ENCODE measurements at places on chromosomes 2 and 18.

DNA sequence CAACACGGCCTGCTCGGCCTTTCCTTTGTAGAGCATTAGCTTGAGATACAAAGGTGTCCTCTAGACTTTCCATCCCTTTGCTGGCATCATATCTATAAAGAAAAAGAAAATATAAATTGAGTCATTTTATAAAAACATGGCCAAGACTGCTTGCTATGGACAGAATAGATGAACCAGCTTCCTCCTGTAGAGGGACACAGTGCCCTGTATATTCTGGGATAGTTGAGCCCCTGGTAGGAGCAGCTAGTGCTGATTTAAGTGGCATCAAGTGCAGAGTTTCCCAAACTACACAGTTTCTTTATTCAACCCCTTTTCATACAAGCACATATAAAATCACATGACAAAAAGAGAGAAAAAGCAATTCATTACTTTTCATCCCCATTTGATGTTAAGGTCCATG lies 47.9 kb downstream of the GEMIN6 start:
- DNase-seq: no peak

GRCh38 chr2:230178546-230179485 lies 41.0 kb downstream of the SP110 start:
- no peak for DNase-seq

DNA sequence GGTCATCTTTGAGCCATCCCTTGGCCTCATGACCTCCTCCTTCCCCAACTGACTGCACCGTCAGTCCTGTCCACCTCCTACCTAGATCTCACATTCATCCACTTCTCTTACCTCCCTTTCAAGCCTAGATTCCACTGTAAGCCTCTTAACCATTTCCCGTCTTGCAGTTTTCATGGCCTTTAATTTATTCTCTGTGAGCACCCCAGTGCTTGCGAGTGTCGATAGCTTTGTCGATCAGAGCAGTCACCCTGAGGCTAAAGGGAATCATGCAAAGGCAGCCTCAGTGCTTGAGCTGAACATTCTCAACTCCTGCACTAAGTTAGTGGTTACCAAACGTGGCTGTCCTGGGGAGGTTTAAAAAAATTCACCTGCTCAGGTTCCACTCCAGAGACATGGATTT lies 14.7 kb downstream of the ARHGAP25 start:
- DNase-seq: no peak

DNA sequence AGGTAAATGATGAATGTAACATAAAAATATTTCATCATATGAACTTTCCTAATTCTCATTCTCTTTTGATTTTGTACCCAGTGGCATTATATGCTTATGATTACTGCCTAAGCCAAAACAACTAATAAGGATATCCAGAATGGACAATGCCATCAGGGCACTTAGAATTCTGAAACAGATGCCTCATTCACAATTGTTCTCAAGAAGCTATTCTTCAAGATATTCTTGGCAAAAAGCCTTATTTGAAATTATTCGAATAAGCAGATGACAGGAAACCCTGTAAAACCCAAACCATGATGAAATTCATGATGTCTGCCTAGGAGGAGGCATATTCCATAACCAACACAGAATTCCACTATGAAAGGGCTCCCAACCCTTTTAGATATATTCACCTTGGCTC lies 353.2 kb upstream of the TRIB2 start:
- DNase-seq: no peak

DNA sequence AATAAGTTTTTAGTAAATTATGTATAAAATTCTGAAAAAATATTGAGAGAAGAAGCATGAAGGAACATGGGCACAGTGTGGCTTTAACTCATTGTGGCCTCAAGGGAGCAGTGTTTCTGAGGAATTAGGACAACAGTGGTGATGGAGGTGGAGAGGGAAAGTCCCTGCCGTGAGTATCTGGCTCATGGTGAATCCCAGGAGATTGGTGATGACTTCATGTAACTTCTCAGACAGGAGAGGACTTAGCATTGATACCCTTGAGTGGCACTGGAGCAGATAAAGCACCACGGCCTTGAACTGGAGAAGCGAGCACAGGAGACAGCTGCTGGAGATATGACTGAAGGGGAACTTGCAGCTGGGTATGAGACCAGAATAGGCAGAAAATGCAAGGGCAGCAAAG lies 35.0 kb upstream of the LRP1B start:
- no peak for DNase-seq

GRCh38 chr18:32429402-32429801 lies 41.3 kb downstream of the GAREM1 start:
- no peak for DNase-seq

DNA sequence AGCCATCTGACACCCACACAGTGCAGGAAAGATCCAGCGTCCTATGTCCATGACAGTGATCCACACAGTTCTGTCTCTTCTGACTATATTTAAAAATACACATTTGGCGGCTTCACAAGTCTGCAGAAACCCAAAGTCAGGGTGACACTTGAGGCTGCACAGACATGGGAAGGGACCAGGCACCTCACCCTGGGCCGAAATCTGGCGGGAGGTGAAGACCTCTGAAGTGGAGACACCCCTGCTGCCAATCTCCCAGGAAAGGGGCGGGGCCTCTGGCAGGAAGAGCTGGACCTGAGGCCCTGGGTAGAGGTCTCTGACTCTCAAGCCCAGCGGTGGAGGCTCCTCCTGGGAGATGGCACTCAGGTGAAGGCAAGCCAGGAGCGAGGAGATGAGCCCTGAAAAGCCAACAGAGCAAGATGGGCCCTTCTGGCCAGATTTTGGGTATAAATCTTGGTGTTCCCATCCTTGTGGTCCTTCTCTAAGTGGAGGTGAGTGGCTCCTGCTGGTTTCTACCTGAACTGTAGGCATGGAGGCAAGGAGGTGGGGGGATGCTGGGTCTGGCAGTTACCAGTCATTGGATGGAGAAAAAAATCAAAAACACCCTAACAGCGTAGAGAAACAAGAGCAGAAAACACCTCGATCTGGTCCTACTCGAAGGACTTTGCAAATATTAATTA lies 248.4 kb downstream of the HDAC4 start:
- no peak for DNase-seq

- DNase-seq: no peak
Observed at GRCh38 chr18:36454848-36455458, 157.4 kb downstream of the FHOD3 start.

DNA sequence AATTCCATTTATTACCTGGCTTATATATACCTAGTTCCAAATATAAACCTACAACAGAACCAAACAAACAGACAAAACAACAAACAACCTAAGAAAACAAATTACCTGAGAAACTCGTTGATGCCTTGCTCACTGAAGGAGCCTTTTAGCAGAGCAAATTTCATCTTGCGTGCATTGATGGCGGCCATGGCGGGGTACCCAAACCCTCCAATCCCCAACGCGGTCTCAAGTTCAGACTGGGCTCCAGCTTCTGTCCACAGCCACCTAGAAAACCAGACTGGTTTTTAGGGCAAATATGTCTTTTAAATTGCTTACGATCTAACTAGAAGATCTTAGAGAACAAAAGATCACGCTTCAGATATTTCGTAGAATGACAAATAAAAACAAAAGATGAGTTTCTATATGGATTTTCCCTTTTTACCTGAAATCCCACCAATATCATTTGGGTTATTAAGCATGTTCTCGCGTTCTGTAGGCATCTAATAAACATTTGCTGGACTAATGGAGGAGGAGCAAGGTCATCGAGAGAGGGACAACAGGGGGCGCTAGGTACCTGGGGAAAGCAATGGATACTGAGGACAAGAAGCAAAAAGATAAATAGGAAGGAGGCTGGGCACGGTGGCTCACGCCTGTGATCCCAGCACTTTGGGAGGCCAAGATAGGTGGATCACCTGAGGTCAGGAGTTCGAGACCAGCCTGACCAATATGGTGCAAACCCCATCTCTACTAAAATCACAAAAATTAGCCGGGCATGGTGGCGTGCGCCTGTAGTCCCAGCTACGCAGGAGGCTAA lies 25.2 kb downstream of the PDIA6 start:
- no peak for DNase-seq

GRCh38 chr2:2116657-2117056 lies 214.4 kb downstream of the MYT1L start:
- no peak for DNase-seq

DNA sequence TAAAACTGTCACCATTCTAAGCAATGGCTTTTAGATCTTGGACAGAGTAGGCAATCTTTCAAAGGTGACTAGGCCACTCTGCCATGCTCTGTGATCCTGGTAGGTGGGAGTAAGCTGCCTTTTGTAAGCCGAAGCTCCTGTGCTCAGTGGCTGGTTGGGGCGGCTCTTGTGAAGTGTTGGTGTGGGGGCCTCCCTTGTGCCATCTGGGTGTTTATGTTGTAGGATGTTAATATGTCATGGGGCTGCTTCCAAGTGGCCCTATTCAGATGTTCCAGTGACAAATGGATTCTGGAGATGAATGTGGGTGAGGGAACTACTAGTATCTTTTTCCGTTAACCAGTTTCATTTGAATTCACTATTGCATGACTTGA lies 116.8 kb upstream of the SPRED2 start:
- no peak for DNase-seq

- DNase-seq: no peak
Observed at GRCh38 chr18:48943333-48943732, 7.4 kb downstream of the SMAD7 start.

GRCh38 chr2:152682663-152683062 lies 34.6 kb downstream of the PRPF40A start:
- no peak for DNase-seq

GRCh38 chr18:69795791-69796190 lies 151.9 kb downstream of the CD226 start:
- DNase-seq: no peak

GRCh38 chr2:159030674-159031380 lies 62.4 kb downstream of the TANC1 start:
- no peak for DNase-seq

GRCh38 chr18:11104307-11104706 lies 45.1 kb downstream of the PIEZO2 start:
- no peak for DNase-seq

- DNase-seq: no peak
Observed at GRCh38 chr2:82001614-82002013, 1697.1 kb upstream of the LRRTM1 start.

DNA sequence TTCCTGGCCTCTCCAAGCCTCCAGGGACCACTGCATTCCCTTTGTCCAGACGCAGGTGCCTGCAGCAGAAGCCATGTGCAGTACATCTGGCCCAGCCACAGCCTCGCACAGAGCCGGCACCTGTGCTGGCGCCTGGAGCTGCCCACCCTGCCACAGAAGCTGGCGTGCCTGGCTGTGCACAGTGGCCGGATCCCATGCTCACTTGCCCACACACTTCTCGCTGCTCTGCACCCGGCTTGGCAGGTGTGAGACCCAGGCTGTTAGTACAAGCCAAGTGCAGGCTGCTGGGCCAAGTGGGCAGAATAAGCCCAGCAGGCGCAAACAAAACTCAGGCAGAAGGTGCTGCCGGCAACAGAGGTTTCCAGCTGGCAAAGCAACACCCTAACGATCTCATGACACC lies 124.5 kb upstream of the CCDC150 start:
- no peak for DNase-seq

DNA sequence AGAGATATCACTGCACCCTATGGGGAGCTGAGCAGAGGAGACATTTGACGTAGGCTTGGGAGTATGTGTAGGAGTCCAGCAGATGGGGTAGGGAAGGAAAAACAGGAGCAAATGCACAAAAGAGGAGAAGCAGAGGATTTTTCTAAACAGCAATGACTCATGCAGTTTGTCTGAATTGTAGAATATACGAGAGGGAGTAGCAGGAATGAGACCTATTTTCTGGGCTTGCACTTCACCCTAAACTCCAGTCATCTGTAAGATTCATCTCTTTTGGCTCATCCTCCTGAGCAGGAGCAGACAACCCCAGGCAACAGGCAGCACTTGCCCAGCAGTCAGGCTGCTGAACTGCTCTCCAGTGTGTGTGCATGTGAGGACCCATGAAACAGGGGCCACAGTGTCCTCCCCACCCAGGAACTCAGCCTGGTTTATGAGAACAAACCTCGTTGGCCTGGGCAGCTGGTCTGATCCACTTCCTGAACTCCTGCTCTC lies 100.2 kb upstream of the CDC42EP3 start:
- no peak for DNase-seq

GRCh38 chr18:62781893-62782292 lies 66.6 kb downstream of the PHLPP1 start:
- DNase-seq: no peak

GRCh38 chr2:9092383-9093282 lies 89.1 kb upstream of the MBOAT2 start:
- no peak for DNase-seq

DNA sequence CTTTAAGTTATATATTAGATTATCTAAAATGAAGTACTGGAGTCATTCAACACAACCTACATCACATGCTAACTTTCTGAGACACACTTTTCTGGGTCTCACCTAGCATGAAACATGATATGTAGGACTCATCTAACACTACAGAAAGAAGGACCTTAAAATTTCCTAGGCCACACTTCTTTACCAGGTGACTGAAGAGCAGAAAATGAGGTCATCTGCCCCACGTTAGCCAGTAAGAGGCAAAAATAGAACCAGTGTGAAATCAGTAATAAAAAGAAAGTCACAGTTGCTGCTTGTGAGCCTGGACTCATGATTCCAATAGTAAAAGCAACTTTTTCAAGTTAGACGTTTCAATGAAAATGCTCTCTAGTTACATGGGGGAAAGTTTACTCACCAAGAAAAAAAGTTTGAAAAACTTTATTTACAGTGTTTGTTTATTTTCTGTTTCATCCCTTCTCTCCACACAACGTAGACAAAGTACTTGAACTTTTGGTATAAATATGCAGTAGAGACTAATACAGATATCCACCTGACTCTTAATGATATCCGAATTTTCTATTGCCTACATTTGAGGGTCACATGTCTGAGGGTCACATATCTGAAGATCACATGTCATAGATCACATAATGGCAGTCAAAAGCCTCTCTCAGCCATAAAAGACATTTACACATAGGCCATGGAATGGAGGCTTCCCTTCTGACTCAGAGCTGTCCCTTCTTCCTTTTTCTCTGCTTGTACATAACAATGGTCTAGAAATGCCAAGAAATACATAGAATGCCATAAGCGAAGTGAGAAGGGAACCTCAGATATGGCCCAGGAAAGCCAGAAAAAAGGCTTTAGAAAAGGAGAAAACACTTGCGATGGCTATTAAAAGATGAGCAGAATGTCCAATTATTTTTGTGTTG lies 362.9 kb downstream of the ZEB2 start:
- no peak for DNase-seq

DNA sequence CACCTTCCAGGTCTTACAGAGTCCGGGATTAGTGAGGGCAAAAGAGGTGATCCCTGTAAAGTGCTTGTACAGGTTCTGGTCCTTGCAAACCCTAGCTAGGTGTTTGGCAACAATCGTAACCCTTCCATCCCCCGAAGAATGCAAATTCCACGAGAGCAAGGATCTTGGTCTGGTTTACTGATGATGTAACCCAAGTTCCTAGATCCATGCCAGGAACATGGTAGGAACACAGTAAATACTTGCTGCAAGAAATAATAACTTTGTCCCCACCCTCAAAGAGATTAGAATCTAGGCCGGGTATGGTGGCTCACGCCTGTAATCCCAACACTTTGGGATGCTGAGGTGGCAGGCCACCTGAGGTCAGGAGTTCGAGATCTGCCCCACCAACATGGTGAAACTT lies 6.8 kb upstream of the NEU2 start:
- no peak for DNase-seq

GRCh38 chr2:224946895-224947294 lies 95.4 kb downstream of the DOCK10 start:
- no peak for DNase-seq

GRCh38 chr2:237407700-237408099 lies 6.3 kb downstream of the COL6A3 start:
- no peak for DNase-seq

GRCh38 chr2:154244932-154245331 lies 373.2 kb downstream of the GALNT13 start:
- no peak for DNase-seq
